ENCODE measurements at places on chromosomes 12 and 14. TPM values are rescaled to one million over a fixed set of nuclear protein-coding genes. Genes with fewer than 3 reads are reported as not detected.

DNA sequence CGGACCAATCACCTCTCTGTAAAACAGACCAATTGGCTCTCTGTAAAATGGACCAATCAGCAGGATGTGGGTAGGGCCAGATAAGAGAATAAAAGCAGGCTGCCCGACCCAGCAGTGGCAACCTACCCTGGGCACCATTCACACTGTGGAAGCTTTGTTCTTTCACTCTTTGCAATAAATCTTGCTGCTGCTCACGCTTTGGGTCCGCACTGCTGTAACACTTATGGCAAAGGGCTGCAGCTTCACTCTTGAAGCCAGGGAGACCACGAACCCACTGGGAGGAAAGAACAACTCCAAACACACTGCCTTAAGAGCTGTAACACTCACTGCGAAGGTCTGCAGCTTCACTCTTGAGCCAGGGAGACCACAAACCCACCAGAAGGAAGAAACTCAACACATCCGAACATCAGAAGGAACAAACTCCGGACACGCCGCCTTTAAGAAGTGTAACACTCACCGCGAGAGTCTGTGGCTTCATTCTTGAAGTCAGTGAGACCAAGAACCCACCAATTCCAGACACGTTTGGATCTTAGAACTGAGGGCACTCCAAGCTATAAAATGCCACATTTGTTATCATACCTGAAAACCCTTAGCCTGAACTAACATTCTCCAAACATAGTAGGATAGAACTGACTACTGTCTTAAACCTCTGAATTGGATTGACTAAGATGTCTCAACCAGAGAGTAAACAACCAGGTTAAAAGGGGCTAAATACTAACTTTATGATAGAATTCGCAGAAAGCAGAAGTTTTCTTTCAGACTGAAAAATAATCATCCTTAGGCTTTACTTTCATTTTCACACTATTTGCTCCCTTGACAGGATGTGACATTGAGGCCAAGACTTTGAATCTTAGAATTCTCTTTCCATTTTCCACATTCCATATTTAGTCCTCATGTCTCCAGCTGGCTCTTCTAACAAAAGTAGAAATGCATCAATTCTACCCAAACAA, 33.6 kb downstream of the CDKL1 start:
- no peak for DNase-seq
- peak overlapping the region; percentile 43 for H3K27ac ChIP-seq
- H3K36me3 ChIP-seq: no peaks in the 10 kb centered on the region
- H3K4me3 ChIP-seq: peak overlapping the region; percentile 45

Gene NFATC4
- 58.9 TPM for total RNA-seq

DNA sequence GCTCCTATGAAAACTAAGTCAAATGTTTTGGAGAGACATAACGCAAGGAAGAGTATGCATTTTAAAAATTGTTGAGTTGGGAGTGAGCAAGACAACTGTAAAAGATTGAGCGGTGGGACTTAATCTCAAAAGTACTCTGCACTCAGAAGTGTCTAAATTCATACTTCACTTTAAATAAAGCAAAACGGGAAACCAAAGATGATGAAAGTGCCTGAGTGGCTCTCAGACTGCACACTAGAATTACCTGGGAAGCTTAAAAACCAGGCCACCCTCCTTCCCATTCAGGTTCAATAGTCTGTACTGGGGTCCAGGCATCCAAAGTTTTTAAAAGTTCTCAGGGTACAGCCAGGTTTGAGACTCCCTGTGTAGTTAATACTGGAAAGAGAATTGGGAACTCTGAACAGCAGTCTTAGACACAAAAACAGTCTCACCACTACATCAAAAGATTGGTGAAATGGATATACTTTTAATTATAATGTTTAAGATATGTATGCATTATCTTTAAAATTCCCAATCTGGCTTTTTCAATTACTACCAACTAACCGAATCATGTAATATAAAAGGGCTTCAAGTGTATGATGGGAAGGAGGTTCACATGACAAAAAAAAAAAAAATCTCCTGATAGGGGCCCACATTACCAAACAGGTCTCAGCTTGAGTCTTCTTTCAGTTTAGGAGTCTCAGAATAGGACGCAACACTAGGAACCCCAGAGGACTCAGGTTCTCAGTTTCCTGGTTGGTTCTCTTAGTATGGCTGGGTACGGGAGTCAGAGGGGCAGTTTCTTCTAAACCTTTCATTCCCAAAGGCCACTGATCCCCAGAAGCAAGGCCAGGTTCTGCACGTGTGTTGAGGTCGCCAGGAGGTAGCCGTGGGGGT, 1.0 kb downstream of the HOMEZ start:
- H3K27ac ChIP-seq: peak overlapping the region; percentile 93
- H3K27me3 ChIP-seq: no peaks in the 10 kb centered on the region
- no peaks in the 10 kb centered on the region for H3K4me1 ChIP-seq
- H3K36me3 ChIP-seq: no peaks in the 10 kb centered on the region
- peak overlapping the region; percentile 78 for H3K4me3 ChIP-seq
- no peak for DNase-seq

DNA sequence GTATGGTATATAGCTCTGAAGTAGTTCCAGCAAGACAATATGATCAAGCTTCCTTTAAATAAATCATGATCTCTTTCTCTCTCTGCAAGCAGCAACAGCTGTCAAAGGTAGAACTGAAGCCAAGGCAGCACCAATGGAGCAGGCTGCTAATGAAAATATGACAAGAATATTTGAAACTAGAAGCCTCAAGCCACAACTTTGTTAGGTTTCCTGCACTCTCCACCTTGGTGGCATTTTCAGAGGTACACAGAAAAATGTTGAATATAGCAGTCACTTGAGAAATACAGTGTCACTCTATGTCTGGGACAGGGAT, 43.8 kb upstream of the PSMA6 start:
- DNase-seq: no peak
- no peak overlapping the region for H3K4me3 ChIP-seq
- no peaks in the 10 kb centered on the region for H3K36me3 ChIP-seq
- no peaks in the 10 kb centered on the region for H3K4me1 ChIP-seq
- H3K27ac ChIP-seq: no peak overlapping the region

GRCh38 chr12:119804011-119804641, 73.0 kb downstream of the CIT start:
- no peak for DNase-seq
- peak overlapping the region; percentile 45 for H3K4me3 ChIP-seq
- H3K4me1 ChIP-seq: no peaks in the 10 kb centered on the region

Gene MYF5
- not detected for total RNA-seq

- no peak overlapping the region for H3K27ac ChIP-seq
- DNase-seq: no peak
- no peaks in the 10 kb centered on the region for H3K4me1 ChIP-seq
Observed at GRCh38 chr12:99695050-99695449, 47.5 kb downstream of the GARIN6 start.

GRCh38 chr12:95164656-95165055, 52.6 kb downstream of the FGD6 start:
- H3K36me3 ChIP-seq: no peaks in the 10 kb centered on the region
- H3K27me3 ChIP-seq: no peaks in the 10 kb centered on the region
- no peaks in the 10 kb centered on the region for H3K4me1 ChIP-seq
- no peak for DNase-seq

Measured in ascending aorta (tissue), 2 donors.